ENCODE measurements at places on chromosomes 2 and 18.

DNA sequence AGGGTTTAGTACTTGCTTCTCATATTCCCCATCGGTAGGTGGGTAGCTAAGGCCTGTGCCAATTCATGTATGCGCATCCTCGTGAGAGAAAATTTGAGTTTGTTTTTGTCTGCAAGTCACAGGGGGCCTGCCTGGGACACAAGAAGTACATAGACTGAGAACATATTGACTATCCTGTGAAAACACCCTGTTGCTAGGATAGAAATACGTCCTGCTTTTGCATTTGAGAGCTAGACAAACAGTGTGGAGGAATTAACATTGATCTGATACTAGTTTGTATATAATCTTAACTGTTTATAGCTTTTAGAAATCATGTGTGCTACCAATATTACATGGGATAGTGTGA lies 10.9 kb downstream of the WDR7 start:
- no peak overlapping the region for H3K4me3 ChIP-seq
- no peak for DNase-seq
- no peaks in the 10 kb centered on the region for H3K4me1 ChIP-seq

- DNase-seq = no peak
- H3K4me3 ChIP-seq = no peak overlapping the region
- H3K27ac ChIP-seq = no peak overlapping the region
- H3K27me3 ChIP-seq = no peaks in the 10 kb centered on the region
- no peaks in the 10 kb centered on the region for H3K4me1 ChIP-seq
Measured at GRCh38 chr2:226622484-226622883, 177.1 kb downstream of the IRS1 start.

DNA sequence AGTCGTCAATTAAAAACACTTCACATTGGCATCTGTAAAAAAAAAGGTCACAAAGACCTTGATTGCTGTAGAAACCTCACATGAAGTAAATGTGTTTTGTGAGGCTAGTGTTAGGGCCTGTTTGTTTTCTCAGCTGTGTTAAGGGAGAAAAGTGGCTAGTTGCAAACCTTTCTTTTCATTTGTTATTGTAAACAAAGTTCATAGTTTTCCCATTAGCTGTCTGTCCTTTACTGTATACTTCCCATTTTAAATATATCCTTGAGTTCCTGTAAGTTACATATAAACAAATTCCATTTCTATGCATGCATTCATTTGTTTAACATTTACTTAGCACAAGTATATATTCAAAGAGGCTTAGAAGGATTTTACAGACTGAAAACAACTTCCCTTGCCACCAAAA lies 1250.2 kb downstream of the LRP1B start:
- H3K27ac ChIP-seq = no peak overlapping the region
- no peak overlapping the region for H3K4me3 ChIP-seq
- H3K36me3 ChIP-seq = no peaks in the 10 kb centered on the region
- H3K4me1 ChIP-seq = no peaks in the 10 kb centered on the region

- no peak for DNase-seq
- H3K4me3 ChIP-seq = no peak overlapping the region
- H3K36me3 ChIP-seq = peaks cover 4% of the 10 kb centered on the region
- no peak overlapping the region for H3K27ac ChIP-seq
- no peaks in the 10 kb centered on the region for H3K4me1 ChIP-seq
Measured at GRCh38 chr2:10614124-10614523, 75.7 kb downstream of the NOL10 start.

- H3K4me3 ChIP-seq = no peak overlapping the region
- no peak overlapping the region for H3K27ac ChIP-seq
- no peaks in the 10 kb centered on the region for H3K4me1 ChIP-seq
- H3K36me3 ChIP-seq = no peaks in the 10 kb centered on the region
Measured at GRCh38 chr2:8389431-8390108, 292.3 kb upstream of the ID2 start.

DNA sequence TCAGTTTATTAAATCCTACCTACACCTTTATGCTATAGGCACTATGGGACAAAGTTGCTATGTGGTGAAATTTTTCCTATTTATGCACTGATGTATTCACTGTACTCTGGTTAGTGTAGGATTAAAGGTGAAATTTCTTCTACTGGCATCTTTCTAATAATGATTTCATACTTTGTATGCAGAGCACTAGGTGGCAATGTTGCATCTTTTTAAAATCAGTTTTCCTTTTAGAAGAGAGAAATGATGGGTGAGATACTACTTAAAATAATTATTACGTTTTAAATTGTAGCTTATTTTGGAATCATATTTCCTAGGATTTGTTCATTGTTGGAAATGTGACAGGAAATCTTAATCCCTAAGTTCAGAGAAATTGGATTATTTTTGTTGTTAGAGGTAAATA lies 150.9 kb downstream of the CD8B2 start:
- H3K4me3 ChIP-seq = no peak overlapping the region
- peaks cover 4% of the 10 kb centered on the region for H3K27me3 ChIP-seq
- no peak overlapping the region for H3K27ac ChIP-seq
- no peaks in the 10 kb centered on the region for H3K36me3 ChIP-seq
